ENCODE measurements at places on chromosomes 1 and 21. TPM values are rescaled to one million over a fixed set of nuclear protein-coding genes. Genes with fewer than 3 reads are reported as not detected.

CCDC181 gene
- total RNA-seq: not detected

ORC1 gene
- 51.8 TPM for total RNA-seq

TNNI3K gene
- 0.52 TPM for total RNA-seq

NR5A2 gene
- total RNA-seq: not detected

BSND gene
- not detected for total RNA-seq

TRPM2 gene
- total RNA-seq: 2.6 TPM

All from activated CD8-positive, alpha-beta T cell treated with anti-CD3 and anti-CD28 coated beads for 36 hours (primary cell).